AG08396 (cell line): ENCODE measurements at places on chromosomes 3 and 15.

DNA sequence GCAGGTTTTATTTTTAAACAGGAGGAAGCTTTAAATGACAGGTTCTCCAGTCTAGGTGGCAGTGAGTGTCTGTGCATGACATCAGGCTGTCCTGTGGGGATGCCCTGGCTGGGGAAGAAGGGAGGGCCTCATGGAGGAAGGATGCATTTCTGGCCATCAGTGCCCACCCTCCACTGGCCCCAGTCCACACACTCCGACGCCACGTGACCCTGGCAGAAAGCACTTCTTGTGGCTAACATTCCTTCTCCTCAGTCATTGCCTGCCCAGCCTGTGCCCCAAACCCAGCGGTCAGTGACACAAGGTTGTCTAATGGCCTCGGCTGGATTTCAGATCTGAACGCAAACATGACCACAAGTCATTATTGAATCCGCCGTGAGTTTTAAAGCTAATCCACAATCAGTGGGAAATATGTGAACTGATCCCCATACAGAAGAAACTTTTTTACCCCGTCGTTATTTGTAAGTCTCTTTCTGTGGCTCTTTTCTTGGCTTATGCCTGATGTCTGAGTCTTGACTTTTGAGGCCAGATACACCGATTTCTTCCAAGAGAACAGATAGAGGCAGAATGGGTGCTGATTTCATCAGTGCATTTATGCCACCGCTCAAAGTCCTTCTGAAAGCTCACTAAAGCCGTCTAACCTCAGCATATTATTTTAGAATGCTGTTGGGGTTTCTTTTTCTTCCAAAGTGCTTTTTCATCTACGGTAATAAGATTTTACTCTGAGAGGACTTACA is 17.3 kb upstream of the LRRK1 start:
- DNase-seq = no peak

GRCh38 chr15:29324746-29325145 is 55.1 kb upstream of the NSMCE3 start:
- DNase-seq = no peak

DNA sequence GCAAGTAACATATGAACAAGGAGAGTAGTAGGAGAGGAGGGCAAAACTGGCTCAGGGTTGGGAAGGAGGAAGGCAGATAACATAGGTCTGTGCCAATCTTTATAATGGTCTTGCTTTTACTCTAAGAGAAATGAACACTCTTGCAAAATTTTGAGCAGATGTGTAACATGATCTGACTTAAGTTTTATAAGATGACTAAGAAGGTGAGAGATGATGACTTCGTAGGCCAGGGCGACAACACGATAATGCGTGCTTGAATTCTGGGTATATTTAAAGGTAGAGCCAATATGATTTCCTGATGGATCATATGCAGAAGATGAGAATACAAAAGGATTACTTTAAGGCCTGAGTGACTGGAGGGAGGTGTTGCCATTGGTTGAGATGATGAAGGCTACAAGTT is 265.4 kb upstream of the KCNMB2 start:
- DNase-seq = no peak

DNA sequence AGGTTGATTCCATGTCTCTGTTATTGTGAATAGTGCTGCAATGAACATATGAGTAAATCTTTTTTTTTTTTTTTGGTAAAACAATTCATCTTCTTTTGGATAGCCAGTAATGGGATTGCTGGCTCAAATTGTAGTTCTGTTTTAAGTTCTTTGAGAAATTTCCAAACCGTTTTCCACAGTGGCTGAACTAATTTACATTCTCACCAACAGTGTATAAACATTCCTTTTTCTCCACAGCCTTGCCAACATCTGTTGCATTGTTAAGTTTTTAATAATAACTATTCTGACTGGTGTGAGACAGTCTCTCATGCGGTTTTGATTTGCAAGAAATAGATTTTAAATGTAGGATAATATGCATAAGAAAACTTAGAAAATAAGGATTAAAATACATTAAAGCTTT is 279.0 kb upstream of the EPHA3 start:
- no peak for DNase-seq

GRCh38 chr15:50098545-50098944 is 20.5 kb downstream of the ATP8B4 start:
- DNase-seq = no peak

- no peak for DNase-seq
Measured at GRCh38 chr15:87031540-87032230, 952.0 kb downstream of the AGBL1 start.

DNA sequence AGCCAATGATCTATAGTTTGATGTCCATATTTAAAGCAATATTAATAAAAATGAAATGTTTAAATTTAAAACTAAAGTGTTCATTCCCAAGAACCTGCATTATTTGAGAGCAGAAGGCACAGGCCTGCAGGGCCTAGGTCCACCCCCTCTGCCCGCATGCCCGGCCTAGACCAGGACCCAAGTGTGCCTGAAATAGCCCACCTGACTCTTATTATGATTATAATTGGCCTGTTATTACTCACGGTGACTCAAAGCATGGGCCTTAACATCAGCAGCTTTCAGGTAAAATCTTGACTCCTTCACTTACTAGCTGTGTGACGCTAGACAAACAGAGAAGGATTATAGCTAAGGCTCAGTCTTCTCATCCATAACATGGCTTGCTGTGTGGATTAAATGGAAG is 128.8 kb downstream of the PLCL2 start:
- DNase-seq = no peak

DNA sequence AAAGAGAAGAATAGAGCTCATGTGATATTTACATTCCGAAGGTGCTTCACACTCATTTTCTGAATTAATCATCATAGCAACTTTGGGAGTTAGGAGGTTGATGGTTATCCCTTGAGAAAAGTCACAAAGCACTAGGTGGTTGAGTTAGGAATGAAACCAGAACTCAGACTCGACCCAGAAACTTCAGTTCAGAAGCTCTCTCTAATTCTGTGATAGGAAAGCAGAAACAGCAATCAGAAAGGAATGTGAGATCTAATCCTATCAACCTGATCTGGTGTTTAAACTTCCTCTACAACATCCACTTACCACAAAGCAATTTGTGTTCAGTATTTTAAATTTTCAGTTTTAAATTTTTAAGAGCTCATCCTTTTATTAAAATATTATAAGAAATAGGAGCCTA is 211.2 kb downstream of the CNTN3 start:
- DNase-seq = no peak

DNA sequence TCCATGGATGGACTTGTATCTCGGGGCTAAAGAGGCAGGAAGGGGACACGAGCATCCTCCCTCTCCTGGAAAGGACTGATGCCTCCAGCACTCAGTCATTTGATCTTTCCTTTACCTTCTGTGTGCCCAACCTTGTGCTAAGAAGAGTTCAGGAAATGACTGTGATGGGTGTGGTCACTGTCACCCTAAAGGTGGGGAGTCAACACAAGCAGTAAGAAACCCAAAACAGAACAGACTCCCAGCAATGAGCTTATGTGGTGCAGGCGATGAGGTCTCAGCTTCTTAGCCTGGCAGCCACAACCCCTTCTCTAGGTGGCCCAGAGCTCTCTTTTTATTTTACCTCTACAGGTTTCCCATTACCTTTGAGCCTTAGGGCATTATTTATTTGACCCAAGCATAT is 3.8 kb downstream of the MPI start:
- no peak for DNase-seq

- DNase-seq = no peak
Measured at GRCh38 chr3:154389861-154390260, 40.1 kb downstream of the GPR149 start.

GRCh38 chr3:32089476-32089875 is 16.9 kb upstream of the GPD1L start:
- no peak for DNase-seq

GRCh38 chr15:47870300-47870955 is 153.1 kb downstream of the SEMA6D start:
- no peak for DNase-seq

GRCh38 chr15:67738056-67738455 is 87.3 kb upstream of the SKOR1 start:
- no peak for DNase-seq
